NCI-H1436 treated with DMSO at 0.1 percent for 48 hours (cell line): ENCODE measurements at places on chromosomes 13 and 19.

DNA sequence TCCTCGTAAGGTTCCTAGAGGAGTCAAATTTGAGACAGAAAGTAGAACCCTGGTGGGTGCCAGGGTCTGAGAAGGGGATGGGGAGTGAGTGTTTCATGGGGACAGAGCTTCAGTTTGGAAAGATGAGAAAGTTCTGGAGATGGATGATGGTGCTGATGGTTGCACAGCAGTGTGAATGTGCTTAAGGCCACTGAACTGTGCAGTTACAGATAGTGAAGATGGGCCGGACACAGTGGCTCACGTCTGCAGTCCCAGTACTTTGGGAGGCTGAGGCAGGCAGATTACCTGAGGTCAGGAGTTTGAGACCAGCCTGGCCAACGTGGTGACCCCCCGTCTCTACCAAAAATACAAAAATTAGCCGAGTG lies 917 bp downstream of the SPC24 start:
- no peak for DNase-seq

GRCh38 chr19:3691372-3691716 lies 8.9 kb downstream of the PIP5K1C start:
- DNase-seq, result no peak

DNA sequence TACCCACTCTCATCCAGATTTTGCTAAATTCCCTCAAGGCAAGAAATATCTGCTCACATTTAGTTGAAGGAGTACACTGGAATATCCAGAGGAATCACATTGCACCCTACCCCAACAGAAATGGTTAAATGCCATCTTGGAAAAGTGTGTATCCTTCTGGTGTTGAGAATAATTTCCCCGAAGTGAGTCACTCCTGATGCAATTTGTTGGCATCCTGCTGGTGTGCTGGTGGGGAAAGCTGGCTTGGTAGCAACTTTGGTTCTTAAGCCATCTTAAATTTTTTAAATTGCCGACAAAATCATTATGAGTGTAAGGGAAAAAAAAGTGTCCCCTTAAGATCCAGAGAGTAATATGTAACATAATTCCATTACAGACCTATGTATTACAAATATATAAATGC lies 337.3 kb upstream of the DACH1 start:
- no peak for DNase-seq

DNA sequence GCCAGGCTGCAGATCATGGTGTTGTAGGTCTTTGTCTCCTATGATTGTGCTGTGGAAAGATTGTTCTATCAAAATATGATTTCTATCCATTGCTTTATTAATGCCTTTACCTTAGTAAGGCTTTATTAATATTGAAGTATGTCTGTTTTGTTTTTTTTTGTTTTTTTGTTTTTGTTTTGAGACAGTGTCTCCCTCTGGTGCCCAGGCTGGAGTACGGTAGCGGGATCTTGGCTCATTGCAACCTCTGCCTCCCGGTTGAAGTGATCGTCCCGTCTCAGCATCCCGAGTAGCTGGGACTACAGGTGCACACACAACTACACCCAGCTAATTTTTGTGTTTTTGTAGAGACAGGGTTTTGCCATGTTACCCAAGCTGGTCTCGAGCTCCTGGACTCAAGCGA lies 7.7 kb downstream of the IRGC start:
- no peak for DNase-seq

- DNase-seq, result no peak
These were observed 1.1 kb downstream of the FGF14 start for GRCh38 chr13:102400675-102401145.

DNA sequence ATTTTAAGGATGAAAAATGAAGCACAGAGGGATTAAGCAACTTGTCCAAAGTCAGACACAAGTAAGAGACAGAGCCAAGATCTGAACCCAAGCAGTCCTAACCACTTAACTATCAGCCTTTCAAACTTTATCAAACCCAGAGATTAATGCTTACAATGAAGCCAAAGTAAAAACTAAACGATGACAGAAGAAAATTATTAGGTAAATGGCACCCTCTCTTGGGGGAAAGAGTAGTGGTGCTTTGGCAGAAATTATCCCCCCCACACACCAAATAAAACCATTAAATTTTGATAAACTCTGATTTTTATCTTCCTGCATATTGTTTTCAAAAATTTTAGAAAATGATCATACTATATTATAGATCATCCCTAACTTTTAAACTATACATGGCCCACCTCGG lies 329.2 kb downstream of the SLC7A1 start:
- no peak for DNase-seq

DNA sequence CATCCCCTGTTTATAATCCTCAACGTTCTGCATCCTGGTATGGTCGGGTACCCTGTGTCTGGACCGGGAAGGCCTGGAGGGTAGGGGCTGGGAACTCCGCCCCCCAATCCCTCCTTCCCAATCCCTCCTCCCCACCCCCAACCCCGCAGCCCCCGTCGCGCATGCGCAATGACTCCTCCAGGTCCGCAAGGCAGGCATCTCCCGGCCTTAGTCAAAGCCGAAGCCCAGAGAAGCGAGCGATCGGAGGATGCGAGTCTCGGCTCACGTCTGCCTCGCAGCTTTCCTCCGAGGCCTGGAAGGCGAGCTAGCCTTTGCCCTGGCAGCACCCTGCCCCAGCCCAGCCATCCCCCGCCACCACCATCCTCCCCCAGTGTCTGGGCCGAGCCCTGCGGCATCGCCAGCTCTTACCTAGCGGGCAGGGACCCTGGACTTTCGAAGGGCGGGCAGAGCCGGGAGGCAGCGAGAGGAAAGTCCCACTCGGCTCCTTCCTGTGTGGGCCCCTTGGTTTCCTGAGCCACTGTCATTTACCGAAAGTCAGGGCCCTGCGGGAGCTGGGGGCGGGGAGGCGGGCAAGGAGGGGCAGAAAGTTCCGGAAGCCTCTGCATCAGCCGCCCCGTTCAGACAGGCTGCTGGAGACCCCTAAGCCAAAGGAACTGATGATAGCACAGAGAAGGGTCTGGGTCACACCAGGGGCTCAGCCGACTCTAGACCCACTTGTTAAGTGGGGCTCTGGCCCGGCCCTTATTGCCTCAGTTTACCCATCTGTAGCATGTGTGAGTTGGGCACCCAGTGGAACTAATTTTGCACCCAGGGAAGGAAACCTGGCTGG lies at the start of gene JAK3:
JAK3 (minus strand) TSS at position 445 of the 829 bp plus-strand sequence. CDS start 3,565 bp downstream, outside the sequence.
- no peak for DNase-seq
